Mesenteric fat pad (tissue), 1 donor: ENCODE measurements at places on chromosomes 13 and 19. TPM values are rescaled to one million over a fixed set of nuclear protein-coding genes. Genes with fewer than 3 reads are reported as not detected.

The SIX5 gene
- 18.0 TPM for total RNA-seq

GRCh38 chr19:40055049-40055448 lies 982 bp downstream of the ZNF780B start:
- DNase-seq = no peak

- no peak for DNase-seq
Observed at GRCh38 chr13:24187185-24187584, 26.7 kb downstream of the SPATA13 start.

DNA sequence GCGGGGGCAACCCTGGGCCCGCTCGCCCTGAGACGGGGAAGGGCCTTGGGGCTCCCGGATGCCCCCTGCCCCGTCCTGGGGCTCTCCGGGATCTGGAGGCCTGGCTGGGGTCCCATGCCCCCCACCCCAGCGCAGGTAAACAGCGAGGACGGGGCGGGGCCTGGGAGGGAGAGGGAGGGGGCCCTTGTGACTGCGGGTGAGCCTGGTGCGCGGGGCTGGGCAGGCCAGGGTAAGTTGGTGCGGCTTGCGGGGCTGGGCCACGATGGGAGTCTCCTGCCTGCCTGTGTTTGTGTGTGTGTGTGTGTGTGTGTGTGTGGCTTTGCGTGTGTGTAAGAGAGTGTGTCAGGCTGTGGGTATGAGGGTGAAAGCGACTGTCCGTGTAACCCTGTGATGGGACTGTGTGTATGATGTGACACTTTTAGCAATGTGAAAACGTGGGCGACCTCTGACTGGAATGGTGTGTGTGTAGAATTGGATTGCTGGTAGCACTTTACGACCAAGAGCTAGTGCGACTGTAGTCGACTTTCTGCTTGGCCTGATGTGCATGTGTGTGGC lies 426 bp downstream of the KLC3 start:
- no peak for DNase-seq

DNA sequence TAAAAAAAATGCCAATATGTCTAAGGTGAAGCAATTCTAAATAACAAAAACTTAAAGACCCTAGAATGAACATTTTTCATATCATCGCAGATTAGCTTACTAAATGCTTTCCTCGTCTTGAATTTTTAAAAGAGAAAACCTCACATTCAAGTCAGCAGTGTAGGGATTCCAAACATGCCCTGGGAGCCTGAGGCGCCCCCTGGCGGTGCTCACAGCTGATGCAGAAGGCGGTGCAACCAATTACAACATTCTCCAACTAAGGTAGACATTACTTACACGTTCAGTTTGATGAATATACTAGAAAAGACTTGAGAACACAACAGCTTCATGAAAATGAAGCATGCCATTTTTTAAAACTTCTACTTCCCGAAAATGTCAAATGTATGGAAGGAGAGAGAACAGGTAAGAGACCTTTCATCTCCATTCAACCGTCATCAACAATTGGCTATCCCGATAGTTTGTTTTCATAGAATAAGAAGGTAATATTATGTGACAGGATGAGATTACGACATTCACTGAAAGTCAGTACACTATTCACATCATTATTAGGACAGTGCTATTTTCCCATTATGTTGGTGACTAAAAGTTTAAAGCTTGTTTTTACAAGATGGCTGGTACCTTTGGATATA lies 304.4 kb downstream of the DCLK1 start:
- DNase-seq = no peak

DNA sequence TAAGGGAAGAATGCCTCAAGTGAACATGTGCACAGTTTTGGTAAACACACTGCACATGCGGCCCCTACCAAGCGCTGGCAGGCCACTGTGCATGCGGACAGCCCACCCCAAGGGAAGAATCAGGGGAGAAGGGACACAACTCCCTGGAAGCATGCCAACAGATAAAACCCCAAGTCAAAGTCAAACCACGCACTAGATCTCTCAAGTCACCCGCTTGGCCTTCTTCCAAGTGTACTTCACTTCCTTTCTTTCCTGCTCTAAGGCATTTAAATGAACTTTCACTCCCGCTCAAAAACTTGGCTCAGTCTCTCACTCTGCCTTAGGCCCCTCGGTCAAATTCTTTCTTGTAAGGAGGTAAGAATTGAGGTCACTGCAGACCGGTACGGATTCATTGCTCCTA lies 4.6 kb upstream of the RFXAP start:
- DNase-seq = no peak

GRCh38 chr13:41985788-41986508 lies 25.0 kb upstream of the VWA8 start:
- DNase-seq = no peak

GRCh38 chr13:113105032-113105920 lies at the start of gene F7:
Gene F7 (plus strand): TSS chr13:113105791. CDS start chr13:113105842, 51 bp downstream.
- no peak for DNase-seq

- DNase-seq = no peak
Observed at GRCh38 chr19:3682741-3683404, 17.4 kb downstream of the PIP5K1C start.
